ENCODE measurements at places on chromosomes 2 and 18.

DNA sequence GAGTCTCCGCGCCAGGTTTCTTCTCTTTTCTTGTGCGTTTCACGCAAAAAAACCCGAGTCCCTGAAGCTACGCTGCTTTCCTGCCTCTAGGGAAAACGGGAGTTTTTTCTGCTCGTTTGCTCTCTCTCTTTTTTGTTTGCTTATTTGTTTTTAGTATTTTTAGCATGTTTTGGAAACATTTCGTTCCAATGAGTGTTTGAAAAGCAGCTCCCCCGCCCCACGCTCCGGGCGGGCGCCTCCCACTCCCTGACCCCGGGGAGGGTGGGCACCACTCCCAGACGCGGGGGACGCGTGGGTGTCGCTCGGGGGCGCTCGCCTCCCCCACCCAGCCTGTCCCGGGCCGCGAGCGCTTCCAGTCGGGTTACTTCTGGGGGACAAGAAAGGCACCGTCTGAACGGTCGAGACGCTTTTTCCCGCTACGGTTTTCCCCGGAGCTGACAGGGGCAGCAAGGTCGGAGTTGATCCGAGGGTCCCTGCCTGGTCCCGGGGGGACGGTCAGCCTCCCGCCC is 446 bp upstream of the EFHD1 start:
- no peak for DNase-seq

DNA sequence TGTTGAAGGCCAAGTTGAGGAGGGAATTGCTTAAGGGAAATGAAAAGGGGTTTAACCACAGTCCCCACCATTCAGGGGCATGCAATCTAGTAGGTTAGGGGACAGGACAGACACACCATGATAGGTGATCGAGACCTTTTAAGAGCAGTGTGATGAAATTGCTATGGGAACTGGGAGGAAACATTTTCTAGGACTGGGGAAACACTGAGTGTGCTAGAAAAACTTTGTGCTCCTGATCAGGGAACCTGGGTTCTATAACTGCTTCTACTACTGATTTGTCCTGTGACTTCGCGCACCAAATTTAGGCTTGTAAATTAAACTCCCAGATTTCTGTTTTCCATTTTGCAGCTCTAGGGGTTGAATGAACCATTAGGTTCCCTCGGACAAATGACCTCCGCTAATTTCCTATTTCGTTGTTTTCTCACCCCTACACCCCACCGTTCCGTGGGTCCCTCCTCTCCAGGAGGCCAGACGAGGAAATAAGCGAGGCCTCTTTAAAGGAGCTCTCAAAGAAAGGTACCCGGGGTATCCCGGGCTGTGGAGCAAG is 371 bp upstream of the LCLAT1 start:
- DNase-seq: no peak

GRCh38 chr18:45066886-45067285 is 386.2 kb downstream of the SETBP1 start:
- DNase-seq: no peak

GRCh38 chr2:241977557-241978300 is 108.2 kb downstream of the RTP5 start:
- DNase-seq: peak; percentile 35

DNA sequence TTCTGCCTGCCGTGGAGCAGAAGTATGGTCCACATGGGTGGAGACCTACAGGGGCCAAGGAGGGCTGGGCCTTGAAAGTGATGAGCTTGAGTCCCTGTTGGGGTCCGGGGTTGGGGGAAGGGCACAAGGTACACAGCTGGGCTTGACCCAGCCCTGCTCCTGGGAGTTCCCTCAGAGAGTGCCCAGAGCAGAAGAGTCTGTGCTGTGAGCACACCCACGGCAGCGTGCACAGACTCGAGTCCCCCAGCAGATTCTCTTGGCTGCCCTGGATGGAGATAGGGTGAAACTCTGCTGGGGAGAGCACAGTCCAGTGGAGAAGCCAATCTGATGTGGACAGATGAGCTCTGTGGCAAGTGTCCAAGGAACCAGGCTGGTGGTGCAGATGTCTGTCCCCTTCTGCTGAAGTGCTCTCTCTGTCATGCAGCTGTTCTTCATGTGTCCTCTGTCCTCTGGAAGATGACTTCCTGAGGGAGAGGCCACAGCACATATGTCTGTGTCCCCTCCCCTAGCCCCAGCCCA is 27.5 kb downstream of the INPP4A start:
- no peak for DNase-seq

GRCh38 chr18:44341759-44342158 is 338.9 kb upstream of the SETBP1 start:
- no peak for DNase-seq

Measured in naive B cell (primary cell).